ENCODE measurements at places on chromosomes 1 and 21.

GRCh38 chr1:201807958-201808632, 20.9 kb upstream of the IPO9 start:
- DNase-seq: no peak

- DNase-seq: no peak
These were observed 5.9 kb upstream of the ATXN7L2 start for GRCh38 chr1:109477821-109478220.

GRCh38 chr1:117178756-117179155, 32.0 kb downstream of the VTCN1 start:
- no peak for DNase-seq

DNA sequence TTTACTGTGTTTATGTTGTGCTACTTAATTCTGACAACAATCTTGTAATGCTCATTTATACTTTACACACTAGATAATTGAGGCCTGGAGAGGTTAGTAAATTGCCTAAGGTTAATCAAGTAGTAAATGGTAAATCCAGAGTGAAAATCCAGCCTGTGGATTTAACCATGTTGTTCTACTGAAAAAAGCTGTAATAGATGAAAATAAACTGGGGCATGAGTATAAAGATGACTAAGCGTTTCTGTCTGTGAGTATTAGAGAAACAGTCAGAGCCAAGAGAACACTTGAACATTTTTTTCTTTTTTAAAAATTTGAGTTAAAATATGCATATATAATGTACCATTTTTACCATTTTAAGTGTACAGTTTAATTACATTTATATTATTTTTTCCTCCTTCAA, 47.9 kb upstream of the LEPR start:
- DNase-seq: no peak

DNA sequence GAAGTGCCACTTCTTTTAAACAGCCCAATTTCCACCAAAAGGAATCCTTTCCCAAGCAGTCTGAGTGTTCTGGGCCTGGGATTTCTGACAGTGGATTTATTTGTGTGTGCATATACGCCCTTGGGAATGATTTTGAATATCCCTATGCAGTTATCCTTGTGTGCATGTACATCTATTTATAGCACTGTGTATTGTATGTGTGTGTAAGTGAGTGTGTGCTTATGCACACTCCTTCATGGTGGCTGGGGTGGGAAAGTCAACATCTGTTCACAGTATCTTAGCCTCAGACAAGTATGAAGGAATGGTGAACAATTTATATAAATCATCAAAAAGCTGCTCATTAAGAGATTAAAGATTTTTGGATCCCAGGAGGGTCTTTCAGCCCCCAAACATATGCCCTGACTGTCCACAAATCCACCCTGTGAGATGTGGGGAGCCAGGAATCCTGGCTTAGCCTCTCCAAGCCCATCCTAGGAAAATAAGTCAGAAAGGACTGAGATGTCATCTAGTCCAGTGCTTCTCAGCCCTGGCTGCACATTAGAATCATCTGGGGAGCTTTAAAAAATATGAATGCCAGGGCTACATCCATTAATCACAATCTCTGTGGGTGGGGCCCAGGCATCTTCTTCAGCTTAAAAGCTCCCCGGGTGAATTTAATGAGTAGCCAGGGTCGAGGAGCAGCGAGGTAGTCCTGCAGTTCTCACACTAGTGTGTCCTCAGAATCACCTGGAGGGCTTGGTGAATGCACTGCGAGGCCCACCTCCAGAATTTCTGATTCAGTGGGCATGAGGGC, 101.4 kb downstream of the PLXNA2 start:
- DNase-seq: no peak

DNA sequence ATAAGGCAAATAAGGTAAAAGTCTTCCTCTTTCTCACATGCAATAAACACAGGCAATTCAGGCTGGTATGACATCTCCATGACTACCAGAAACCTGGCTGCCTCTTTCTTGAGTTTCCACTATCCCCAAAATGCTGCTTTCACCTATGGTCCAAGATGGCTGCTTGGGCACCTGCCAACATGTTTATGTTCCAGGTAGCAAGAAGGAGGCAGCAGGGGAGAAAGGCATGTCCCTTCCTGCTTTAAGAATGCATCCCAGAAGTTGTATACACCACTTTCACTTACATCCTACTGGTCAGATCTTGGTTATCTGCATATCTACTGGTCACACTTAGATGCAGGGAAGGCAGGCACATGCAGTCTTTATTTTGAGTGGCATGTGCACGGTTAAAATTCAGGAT, 19.4 kb upstream of the ACOT11 start:
- no peak for DNase-seq

DNA sequence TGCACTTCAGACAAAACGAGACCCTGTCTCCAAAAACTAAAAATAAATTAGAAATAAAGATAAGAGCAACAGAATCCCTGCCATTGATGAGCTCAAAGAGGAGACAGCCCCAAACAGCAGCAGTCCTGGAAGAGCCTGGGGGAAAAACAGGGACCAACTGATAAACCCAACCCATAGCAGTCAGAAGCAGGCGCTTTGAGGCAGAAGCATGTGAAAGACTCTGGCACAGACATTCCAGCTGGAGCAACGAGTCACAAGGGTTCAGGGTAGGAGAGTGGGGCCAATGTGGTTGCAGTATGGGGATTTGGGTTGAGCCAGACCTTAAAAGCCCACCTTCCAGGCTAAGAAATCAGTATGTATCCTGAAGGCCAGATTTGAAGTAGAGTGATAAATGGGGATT, 78.5 kb downstream of the MPZL1 start:
- no peak for DNase-seq

DNA sequence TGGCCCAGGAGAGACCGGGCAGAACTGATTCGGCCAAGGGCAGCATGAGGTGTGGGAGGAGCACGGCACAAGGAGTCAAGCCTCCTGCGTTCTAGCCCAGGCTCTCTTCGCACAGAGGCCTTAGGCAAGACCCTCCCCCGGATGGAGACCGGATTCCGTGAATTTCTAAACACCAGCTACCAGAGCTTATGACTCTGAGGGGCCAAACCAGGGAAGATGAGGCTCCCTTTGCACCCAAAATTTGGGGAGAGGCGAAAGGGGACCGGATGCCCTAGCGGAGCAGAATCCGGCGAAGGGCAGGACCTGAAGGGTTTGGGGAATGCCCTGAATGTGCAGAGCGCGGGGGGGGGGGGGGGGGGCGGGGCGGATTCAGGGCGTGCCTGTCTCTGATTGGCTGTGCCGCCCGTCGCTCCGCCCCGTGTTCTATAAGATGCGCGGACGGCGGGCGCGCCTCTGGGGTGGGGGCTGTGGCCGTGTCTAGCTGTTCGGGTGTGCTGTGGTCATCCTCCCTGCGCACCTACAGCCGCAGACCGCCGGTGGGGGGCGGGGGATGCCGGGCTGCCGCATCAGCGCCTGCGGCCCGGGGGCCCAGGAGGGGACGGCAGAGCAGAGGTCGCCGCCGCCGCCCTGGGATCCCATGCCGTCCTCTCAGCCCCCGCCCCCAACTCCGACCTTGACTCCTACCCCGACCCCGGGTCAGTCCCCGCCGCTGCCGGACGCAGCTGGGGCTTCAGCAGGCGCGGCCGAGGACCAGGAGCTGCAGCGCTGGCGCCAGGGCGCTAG, at the start of gene TRNP1:
Gene TRNP1 (plus strand): TSS at position 456 of the 783 bp plus-strand sequence. CDS start 95 bp downstream, at position 551.
- peak; percentile 61 for DNase-seq
